ENCODE measurements at places on chromosomes 5 and 9.

DNA sequence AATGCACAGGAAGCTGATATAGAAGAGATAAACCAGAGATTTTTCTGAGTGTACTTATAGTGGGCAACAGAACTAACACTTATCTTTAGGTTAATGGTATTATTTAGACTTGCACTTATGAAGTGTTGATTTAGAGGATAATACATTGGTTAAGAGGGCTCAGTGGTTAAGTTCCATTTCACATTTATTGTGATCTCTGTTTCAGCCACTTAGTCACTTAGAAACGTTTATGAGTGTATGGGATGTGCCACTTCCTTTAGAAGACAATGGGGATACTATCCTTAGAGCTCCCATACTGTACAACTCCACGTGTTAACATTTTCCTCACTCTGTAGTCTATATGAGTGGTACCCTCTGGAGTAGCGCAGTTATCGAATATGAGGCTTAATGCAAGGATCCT, 57.5 kb downstream of the PIP5K1B start:
- no peak for DNase-seq

DNA sequence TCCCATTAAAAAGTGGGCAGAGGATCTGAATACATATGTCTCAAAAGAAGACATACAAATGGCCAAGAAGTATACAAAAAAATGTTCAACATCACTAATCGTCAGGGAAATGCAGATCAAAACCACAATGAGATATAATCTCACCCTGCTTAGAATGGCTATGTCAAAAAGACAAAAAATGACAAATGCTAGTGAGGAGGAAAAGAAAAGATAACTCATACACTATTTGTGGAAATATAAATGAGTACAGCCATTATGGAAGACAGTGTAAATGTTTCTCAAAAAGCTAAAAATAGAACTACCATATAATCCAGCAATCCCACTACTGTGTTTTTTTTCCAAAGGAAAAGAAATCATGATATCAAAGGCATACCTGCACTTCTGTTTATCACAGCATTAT, 450.7 kb downstream of the EFNA5 start:
- DNase-seq = no peak

DNA sequence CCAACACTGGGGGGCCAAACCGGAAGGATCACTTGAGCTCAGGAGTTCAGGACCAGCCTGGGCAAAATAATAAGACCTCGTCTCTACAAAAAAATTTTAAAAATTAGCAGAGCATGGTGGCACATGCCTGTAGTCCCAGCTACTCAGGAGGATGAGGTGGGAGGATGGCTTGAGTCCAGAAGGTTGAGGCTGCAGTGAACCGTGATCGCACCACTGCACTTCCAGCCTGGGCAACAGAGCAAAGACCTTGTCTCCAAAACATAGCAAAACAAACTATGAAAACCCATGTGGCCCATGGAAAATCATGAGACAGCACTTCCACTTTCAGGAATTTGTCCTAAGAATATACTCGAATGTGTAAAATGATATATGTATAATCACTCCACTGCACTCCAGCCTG, 6.1 kb downstream of the SETX start:
- DNase-seq = no peak

GRCh38 chr5:87233143-87233542, 34.5 kb upstream of the RASA1 start:
- DNase-seq = no peak

DNA sequence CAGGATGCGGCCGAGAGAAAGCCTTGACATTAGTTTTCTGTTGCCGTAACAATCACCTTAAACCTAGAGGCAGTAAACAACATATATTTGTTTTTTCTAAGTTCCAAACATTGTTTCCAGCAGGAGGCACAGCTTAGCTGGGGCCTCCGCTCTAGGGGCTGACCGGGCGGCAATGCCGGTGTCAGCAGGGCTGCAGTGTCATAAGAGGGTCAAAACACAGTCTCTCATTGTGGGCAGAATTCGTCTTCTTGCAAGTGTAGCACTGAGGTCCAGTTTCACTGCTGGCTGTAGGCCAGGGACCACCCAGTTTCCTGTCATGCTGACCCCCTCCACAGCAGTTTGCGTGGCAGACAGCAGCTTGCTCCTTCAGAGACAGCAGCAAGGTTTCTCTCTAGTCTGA, 186.2 kb downstream of the PJA2 start:
- no peak for DNase-seq

DNA sequence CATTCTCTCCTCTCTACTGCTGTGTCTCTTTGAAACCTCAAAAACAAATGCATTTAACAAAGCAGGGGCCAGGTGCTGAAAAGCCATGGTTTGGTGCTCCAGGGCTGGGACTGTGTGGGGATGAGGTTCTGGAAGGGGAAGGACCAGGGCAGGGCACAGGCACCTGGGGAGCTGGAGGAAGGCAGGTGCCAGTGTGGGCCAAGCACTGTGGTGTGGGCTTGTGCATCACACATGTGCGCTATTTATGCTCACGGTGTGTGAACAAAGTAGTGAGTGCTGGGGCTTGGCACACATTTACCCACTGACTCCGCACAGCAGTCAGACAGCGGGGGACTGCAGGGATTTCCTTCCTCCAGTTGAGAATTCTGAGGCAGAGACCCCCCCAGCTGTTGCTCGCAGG, 10.1 kb downstream of the HRH2 start:
- DNase-seq = no peak

DNA sequence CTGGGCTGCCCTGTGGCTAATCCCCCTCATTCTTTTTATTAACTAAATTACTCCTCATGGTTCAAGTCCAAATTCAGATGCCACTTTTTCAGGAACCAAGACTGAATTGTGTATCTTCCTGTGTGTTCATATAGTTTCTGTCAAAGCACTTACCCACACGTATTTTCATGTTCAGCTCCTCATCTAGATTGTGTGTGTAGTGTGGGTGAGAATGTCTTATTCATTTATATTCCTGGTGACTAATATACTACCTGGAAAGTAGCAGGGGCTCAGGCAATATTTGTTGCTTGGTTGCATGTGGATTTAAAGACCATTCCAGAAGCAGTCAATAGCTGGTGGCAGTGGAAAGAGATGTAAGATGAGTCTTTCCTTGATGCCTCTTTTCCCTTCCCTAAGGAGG, 48.5 kb upstream of the SRP19 start:
- DNase-seq = no peak
